Adipose tissue (tissue), 3 donors: ENCODE measurements at places on chromosomes 5 and 9. TPM values are rescaled to one million over a fixed set of nuclear protein-coding genes. Genes with fewer than 3 reads are reported as not detected.

The NOXA1 gene
- 2.0 TPM for polyA plus RNA-seq

The BRD8 gene
- polyA plus RNA-seq, result 27.7 TPM

The PCDHGC4 gene
- polyA plus RNA-seq, result 0.15 TPM

The SLC28A3 gene
- 0.22 TPM for polyA plus RNA-seq

The MARCOL gene
- polyA plus RNA-seq, result not detected

The CKS2 gene
- polyA plus RNA-seq, result 23.4 TPM

The KIF20A gene
- polyA plus RNA-seq, result 0.11 TPM

The N4BP3 gene
- polyA plus RNA-seq, result 2.6 TPM

The PCDHGA1 gene
- polyA plus RNA-seq, result not detected

The SLC25A48 gene
- polyA plus RNA-seq, result 0.03 TPM

The ADAMTS12 gene
- 17.6 TPM for polyA plus RNA-seq

The DRD1 gene
- polyA plus RNA-seq, result 0.05 TPM

The MTAP gene
- 13.0 TPM for polyA plus RNA-seq

The ABLIM3 gene
- polyA plus RNA-seq, result 148 TPM

The FAM53C gene
- polyA plus RNA-seq, result 12.4 TPM
